IMR-90 (cell line): ENCODE measurements at places on chromosomes 5 and 9. TPM values are rescaled to one million over a fixed set of nuclear protein-coding genes. Genes with fewer than 3 reads are reported as not detected.

DNA sequence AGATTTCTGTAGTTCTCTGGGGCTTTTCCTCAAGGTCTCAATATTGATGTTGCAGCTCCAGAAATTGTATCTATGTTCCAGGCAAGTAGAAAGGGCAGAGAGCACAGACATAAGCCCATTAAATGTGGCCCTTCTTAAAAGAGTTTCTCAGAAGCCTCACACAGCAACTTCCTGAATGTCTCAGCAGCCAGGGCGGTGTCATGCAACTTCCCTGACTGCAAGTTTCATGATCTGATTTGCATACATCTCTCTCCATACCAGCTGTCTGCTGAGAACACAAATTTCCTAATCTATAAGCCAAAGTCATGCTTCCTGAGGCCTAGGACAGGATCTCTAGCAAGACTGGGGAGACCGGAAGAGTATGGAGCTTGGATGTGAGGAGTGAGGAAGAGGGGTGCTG is 13.0 kb downstream of the RGS7BP start:
- DNase-seq, result no peak
- no peaks in the 10 kb centered on the region for H3K36me3 ChIP-seq
- no peaks in the 10 kb centered on the region for H3K4me1 ChIP-seq
- no peak overlapping the region for H3K27ac ChIP-seq
- H3K4me3 ChIP-seq, result no peak overlapping the region

The EEIG1 gene
- 1.1 TPM in 2 replicates for total RNA-seq

DNA sequence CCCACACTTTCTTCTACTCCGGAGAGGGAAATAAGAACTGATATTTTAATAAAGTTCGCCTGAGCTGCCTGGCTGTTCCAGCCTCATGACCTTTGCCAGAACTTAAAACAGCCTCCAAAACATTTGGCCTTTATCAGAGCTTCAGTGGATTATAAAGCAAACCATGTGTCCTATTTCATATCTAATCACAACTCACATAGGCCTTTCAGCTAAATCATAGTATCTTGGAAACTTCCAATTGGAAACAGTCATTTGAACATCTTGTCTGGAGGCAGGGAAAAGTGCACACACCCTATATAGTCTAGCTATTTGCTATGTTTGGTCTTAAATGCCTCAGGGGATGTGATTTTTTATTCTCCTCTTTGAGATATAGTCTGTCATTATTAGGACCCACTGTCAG is 46.0 kb upstream of the FREM1 start:
- no peak overlapping the region for H3K4me3 ChIP-seq
- no peaks in the 10 kb centered on the region for H3K27me3 ChIP-seq
- no peak for DNase-seq
- no peaks in the 10 kb centered on the region for H3K4me1 ChIP-seq
- H3K36me3 ChIP-seq, result no peaks in the 10 kb centered on the region

DNA sequence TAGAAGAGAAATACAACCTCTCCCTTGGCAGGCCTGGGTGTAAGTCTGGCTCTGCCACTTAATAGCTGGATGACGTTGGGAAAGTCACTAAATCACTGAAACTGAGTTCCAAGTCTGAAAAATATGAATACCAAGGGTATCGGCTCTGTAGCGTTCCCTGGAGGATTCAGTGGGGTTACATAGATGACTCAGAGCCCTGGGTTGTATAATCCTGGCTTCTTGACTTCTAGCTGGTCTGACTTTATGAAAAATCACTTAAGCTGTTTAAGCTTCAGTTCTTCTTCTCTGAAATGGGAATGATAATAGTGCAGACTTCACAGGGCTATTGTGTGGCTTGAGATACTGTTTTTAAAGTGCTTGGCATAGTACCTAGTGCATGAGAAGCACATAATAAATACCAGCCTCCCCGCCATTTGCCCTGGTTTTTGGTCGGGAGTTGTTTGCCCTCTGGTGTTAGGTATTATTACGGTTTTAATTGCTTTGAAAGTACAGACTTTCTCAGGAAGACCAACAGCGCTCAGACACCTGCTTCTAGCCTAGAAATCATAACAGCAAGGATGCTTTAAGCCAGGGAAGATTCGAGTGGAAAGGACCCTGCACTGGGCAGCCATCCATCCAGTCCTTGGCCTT is 43.0 kb downstream of the CYFIP2 start:
- H3K4me1 ChIP-seq, result no peaks in the 10 kb centered on the region
- DNase-seq, result no peak
- no peaks in the 10 kb centered on the region; the same call in none of the 2 replicates for H3K27me3 ChIP-seq
- H3K27ac ChIP-seq, result no peak overlapping the region
- no peak overlapping the region for H3K4me3 ChIP-seq
